ENCODE measurements at places on chromosomes 2 and 18.
A peak's percentile ranks its signal among the peaks of the same experiment; 100 is the strongest.

DNA sequence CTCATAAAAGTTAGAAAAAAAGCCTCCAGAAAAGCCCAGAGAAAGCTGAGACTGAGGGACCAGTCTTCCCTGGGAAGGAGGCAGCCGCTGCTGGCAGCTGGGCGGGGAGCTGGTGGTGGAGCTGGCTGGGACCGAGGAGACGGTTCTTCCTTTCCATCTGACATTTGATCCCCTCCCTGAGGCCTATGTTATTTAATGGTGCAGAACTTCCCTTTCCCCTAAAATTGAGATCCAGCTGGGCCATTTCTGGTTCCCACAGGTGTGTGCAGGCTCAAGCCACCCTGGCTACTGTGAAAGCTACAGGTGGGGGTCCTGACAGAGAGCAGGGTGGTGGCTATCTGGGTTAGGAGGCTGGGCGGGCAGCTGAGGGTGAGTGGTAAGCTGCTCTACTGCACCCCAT lies 81.5 kb upstream of the FZD7 start:
- no peak for DNase-seq

DNA sequence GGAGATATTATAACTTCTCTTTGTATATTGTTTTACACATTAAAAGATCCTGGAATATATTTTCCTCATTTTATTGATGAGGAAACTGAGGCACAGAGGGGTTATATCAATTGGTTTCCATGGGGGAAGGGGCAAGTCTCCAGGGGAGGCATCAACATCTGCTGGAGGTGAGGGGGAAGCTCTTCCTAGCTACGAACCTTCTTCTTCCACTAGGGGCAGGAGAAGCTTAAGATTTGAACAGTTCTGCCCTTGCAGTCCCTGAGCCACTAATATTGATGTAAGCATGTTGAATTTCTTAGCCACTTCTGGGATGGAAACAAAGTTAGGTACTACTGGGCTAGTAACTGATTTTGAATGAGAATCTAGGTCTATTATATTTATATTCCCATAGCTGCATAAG lies 140.1 kb upstream of the AQP4 start:
- no peak for DNase-seq

DNA sequence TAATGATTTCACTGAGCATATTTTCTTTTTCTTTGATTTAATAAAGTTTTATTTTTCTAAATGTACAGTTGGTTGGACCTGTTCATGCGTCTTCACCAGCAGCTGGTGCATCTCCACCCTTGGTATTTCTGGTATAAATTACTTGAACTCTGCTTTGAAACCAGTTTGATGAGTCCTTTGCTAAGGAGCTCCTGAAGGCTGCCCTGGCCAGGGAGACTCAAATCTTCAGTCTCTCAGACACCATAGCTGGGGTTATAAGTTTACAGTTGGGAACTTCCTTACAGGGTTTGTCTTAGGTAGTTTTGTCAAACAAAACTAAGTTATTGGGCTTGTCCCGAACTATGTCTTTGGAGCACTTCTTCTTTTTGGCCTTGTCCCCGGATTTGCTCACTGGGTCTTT lies 44.7 kb downstream of the HS1BP3 start:
- no peak for DNase-seq

- DNase-seq = no peak
Observed at GRCh38 chr18:27184115-27185024, 738 bp downstream of the CHST9 start.

GRCh38 chr2:235637896-235638295 lies 144.1 kb downstream of the AGAP1 start:
- DNase-seq = no peak

- DNase-seq = no peak
Observed at GRCh38 chr2:209636076-209636475, 135.6 kb upstream of the UNC80 start.

DNA sequence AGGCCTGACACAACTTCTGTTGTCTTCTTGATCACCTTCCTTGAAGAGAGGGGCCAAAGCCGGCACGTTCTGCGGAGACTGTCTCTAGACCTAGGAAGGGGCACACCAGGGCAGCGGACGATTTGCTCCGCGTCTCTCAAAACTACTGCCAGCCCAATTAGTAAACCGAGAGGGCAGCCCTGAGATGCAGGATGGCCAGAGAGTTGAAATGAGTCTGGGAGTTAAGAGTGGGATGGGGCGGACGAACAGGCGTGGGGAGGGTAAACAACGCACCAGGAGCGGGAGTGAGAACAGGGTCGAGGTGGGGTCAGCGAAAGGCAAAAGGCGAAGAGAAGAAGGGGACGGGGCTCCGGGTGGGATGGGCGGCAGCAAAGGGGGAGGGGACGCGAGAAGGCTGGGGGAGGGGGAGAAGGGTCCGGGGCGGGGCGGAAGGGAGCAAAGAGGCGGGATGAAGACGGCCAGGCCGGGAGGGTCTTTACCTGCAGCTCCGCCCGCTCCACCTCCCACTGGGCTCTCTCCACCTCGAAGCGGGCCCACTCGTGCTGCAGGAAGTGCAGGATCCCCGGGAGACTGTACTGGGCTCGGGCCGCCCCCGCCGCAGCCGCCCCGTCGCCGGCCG lies 476 bp downstream of the STRN start:
- peak; percentile 2 for DNase-seq

GRCh38 chr2:166609183-166609959 lies 115.3 kb upstream of the SCN7A start:
- DNase-seq = no peak

- DNase-seq = no peak
Observed at GRCh38 chr2:216219861-216220260, 110.7 kb downstream of the XRCC5 start.

DNA sequence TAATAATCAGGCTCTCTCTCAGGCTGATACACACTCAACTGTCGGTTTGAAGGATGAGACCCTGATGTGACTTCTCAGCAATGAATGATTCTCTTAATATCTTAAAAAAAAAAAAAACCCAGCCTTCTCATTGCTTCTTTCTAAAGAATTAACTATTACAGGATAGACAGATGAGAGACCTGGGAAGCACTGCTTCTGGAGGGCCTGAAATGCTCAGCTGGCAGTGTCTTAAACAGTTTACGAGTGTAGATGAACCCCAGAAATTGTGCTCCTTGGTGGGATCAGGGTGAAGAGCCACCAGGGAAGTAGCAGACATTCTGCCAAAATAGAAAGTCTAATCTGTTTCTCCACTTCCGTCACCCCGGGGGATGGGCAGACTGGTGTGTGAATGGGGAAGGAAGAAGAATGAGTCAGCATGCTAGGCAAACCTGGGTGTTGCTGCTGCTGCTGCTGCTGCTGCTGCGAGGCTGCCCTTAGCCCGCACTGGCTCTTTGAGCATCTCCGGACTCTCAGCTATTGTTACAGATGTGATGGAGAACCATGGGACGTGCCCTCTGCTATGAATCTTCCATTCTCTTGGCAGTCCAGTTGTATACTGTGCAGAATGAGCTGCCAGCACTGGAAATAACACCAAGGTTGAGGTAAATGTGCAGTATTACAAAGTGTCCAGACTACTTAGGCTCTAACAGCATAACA lies 158.4 kb downstream of the SETBP1 start:
- peak; percentile 11 for DNase-seq

- no peak for DNase-seq
Observed at GRCh38 chr2:168469281-168469988, 13.4 kb downstream of the CERS6 start.

DNA sequence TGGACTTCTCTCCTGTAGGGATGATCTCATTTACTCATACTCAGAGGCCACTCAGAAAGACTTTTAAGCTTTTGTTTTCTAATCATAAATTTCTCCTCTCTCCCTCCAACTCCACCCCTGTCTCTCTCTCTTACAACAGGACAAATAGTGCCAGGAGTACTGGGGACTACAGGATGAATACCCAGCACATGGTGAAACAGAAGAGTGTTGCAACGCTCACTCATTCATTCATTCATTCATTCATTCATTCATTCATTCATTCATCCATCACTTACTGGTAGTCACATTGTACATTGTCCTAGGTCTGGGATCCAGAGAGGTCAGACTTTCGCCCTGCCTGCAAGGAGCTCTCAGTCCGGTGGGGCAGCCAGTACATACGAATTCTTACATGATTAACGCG lies 97.6 kb downstream of the KLHL29 start:
- DNase-seq = no peak

Data from stimulated activated CD8-positive, alpha-beta memory T cell treated with anti-CD3 and anti-CD28 coated beads, Interleukin-4, amount 100 ng/mL, for 1 hour (primary cell).